ENCODE measurements at places on chromosomes 4 and X.
A peak's percentile ranks its signal among the peaks of the same experiment; 100 is the strongest.

DNA sequence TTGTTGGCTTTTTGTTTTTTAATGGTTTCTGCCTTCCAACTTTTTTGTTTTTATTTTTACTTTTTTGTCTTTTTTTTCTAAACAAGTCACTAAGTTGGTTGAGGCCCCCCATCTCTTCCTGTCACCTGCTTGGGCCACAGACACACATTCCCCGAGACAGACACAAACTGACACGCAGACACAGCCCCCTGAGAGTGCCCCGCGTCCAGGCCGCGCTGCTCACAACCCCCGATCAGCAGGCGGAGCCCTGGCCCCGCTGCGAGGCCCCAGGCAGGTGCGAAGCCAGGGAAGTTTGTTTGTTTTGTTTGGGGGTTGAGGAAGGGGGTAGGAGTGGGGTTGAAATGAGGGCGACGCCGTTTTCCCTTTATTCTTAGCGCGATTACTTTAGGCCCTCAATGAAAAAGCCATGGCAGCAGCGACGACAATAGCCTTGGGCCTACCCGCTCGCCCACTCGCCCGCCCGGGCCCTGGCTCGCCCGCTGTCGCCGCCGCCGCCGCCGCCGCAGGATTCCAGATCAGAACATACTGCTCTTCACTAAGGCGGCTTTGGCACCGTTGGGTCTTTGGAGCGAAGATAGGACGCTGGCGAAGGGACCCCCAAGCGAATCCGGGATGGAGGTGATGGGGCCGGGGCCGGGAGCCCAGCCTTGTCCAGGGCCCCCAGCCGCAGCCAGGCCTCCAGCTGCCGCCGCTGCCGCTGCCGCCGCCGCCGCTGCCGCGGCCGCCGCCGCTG lies 3.1 kb downstream of the PHOX2B start:
- DNase-seq, result no peak

DNA sequence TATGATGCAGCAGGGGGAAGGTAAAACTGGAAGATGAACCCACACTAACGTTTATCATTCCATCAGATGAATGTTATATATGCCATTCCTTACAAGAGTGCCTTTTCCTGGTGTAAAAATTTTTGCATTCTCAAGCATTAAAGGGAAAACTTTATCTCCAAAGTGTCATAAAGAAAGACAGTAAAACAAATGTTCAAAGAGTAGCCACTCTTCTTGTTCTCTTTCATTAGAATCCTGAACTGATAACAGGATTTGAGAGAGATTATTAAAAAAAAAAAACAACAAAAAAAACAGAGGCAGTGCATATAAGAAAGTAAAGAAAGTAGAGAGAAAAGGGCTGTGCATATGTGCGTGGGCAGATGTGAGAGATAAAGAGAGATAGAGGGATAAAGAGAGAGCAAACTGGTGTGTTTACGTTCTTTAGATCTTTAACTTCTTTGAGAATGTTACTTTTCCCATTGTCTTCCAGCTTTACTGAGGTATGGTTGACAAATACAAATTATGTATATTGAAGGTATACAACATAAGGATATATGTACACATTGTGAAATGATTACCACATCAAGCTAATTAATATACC lies 275.4 kb downstream of the HS3ST1 start:
- no peak for DNase-seq

DNA sequence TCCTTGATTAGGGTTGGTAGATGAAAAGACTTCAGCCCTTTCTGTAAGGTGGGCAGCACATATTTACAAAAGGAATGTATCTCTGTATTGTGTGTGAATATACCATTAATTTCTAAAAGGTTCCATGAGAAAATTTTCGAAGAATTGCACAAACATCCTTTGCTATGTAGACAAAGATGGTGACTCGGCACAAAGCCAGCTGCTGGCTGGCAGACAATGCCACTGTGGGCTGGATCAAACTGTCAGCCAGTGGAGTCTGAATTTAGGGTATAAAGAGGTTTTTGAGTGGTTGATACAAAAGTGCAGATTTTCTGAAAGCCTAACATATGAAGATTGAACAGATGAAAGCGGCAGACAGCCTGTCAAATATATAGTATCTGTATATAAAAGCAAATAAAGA lies 5.6 kb upstream of the TXK start:
- no peak for DNase-seq

GRCh38 chrX:40174854-40175510 lies 77.2 kb upstream of the BCOR start:
- peak; percentile 7 for DNase-seq

DNA sequence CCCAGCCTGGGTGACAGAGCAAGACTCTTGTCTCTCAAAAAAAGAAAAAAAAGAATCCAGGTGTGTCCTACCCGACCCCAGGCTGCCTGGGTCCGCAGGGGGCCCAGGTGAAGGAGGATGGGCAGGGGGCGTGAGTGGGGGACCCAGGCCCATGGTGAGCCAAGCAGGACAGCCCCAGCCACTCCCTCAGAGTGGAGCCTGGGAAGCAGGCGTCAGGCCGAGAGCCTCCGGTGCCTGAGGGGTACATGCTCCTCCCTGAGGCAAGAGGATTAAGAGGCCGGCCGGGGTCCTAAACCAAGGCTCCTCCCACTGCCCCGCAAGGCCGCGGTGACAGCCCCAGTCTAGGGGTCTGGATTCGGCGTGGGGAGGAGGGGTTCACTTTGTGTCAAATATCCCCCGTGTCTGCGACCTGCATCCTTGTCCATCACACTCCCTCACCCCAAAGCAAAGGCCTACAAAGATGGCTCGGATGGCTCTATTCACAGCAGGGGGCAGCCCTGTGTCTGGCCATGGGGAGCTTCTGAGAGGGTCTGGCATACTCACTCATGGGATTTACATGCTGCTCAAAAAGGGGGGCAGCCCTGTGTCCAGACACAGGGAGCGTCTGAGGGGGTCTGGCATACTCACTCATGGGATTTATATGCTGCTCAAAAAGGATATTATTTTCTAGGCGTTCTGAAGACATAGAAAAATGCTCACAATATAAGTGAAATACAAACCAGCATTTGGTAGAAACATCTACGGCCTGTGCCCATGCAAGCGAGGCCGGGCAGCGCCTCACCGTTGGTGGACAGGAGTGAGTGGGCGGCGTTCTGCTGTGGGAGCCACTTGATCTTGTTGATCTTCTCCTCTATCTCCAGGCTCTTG lies 94.6 kb downstream of the PPP2R2C start:
- no peak for DNase-seq

- peak; percentile 37 for DNase-seq
These were observed 1026.9 kb upstream of the SLIT2 start for GRCh38 chr4:19224820-19225219.

- DNase-seq, result no peak
These were observed 150.9 kb downstream of the SLC10A7 start for GRCh38 chr4:146370841-146371240.

DNA sequence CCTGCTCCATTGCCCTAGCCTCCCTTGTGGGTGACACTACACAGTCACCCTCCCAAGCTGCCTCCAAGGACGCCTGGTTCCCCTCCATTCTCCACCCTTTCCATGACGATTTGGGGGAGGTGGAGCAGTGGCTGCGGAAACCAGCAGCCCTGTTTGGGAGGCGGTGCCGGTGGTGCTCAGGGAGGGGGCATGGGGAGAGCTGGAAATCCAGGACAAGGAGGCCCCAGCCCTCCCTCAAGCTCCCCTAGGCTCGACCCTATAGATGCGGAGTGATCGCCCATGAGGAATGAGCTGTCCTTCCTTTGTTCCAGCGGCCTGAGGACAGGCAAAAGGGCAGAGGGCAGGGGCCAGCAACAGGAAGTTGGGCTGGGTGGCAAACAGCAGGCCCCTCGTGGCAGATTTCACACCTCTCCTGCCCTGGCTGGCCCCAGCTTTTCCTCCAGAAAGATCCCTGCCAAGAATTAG lies 3.6 kb upstream of the RENBP start:
- no peak for DNase-seq

GRCh38 chrX:26909728-26910127 lies 553.4 kb downstream of the PPP4R3C start:
- no peak for DNase-seq

- DNase-seq, result no peak
These were observed 46.6 kb upstream of the MAGEC2 start for GRCh38 chrX:142251680-142252079.

DNA sequence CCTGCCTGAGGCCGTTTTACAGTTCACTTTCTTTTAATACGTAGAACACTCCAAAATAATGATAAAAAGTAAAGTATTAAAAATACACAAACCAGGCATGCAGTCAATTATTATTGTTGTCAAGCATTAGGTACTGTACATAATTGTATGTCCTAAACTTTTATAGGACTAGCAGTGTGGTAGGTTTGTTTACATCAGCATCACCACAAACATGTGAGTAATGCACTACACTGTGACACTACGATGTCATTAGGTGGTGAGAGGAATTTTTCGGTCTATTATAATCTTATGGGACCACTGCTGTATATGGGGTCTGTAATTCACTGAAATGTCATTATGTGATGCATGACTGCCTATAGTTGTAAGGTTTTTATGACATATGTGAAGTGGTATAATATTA lies 149.5 kb upstream of the SH3RF1 start:
- no peak for DNase-seq

DNA sequence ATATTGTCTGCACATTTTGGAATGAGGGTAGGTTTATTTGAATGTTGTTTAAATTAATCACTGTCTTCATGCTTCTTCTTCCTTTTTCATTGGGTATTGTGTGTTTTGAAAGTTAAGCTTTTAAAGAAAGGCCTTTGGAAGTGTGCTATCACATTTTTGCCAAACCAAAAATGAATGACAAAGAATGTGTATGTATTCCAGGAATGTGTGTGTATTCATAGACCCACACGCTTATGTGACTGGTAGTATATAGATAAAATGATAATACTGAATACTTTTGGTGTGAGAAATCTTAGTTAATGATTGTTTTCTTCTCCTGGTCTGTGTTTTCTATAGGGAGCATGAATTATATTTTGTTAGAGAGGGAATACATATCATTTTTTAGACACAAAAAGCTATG lies 404.4 kb downstream of the TLL1 start:
- no peak for DNase-seq

GRCh38 chr4:140952717-140953116 lies 180.6 kb downstream of the RNF150 start:
- no peak for DNase-seq

DNA sequence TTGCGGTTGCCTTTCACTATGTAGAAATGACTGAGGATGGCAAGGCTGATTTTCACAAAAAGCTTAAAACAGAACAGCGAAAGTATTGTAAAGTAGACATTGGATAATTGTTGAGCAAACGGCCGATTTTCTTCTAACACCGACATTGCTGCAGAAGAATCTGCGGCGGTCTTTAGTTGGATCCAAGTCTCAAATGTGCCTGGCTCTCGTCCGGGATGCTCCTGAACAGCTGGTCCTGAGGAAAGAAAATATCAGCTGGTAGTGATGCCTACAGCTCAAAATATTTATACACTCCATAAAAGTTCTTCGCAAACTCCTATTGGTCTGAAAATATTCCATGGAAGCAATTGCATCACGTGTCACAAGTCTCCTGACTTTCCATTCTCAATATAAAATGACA lies at the start of gene ASB5:
Gene ASB5 (minus strand): TSS at position 260 of the 400 bp plus-strand sequence. CDS start 114 bp downstream, at position 146.
- no peak for DNase-seq
